ENCODE measurements at places on chromosomes 7 and 10.
A peak's percentile ranks its signal among the peaks of the same experiment; 100 is the strongest.

- no peak for DNase-seq
Measured at GRCh38 chr7:35784332-35784731, 16.5 kb upstream of the SEPTIN7 start.

DNA sequence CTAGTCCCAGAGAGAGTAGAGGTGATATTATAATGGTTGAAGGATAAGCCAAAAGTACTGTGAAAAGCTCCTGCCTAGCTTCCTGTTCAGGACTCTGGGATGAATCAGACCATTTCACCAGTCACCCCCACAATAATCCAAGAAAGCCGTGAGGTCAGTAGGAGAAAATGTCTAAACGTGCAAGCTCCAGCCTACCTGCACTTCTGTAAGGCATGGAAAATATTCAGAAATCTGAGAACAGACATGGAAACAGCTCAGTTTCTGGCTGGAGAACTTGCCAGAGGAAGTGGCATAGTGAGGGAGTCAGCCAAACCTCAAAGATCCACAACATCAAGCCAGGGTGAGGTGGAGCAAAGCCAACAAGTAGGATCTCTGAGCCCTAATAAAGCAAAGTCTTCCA lies 58.2 kb downstream of the ELAPOR2 start:
- peak; percentile 70 for DNase-seq

DNA sequence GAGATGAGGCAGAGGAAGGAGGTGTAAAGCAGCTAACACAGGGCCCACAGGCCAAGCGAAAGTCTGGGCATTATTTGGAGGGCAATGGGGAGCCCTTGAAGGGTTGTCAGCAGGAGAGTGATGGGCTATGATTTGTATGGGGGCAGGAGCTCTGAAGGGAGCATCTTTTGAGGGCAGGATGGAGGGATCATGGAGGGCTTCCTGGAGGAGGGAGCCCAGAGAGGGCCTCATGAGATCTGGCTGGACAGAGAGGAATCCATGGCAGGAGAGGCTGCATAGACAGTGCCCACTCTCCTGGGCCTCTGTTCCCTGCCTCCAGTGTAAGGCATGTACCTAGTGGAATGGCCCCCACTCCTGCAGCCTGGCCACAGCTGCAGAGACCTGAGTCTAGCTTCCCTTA lies 136.6 kb upstream of the PPIF start:
- DNase-seq, result no peak

- no peak for DNase-seq
Measured at GRCh38 chr7:96244992-96245292, 77.0 kb downstream of the SLC25A13 start.

DNA sequence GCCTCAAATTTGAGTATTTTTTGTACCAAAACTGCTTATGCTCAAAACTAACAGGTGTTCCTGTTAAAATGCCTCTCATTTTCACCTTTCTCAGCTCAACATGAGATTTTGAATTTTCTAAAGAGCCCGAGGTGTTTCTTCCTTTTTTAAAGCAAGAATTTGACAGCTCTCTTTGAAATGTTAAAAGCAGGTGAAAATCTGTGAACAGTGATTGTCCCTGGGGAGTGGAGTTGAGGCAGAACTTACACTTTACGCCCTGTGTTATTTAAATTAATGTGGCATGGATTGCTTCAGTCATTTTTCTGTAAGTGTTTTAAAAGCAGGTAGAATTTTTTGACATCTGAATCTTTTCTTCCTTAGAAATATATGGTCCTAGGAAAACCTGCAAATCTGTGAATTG lies 9.2 kb upstream of the GPR15LG start:
- no peak for DNase-seq

GRCh38 chr10:11882646-11883375 lies 59.7 kb downstream of the PROSER2 start:
- no peak for DNase-seq
